ENCODE measurements at places on chromosomes 6 and 20.

GRCh38 chr6:9799582-9799981 lies 615.3 kb downstream of the TFAP2A start:
- no peak for DNase-seq

GRCh38 chr6:3340358-3340802 lies 81.6 kb downstream of the PSMG4 start:
- no peak for DNase-seq

DNA sequence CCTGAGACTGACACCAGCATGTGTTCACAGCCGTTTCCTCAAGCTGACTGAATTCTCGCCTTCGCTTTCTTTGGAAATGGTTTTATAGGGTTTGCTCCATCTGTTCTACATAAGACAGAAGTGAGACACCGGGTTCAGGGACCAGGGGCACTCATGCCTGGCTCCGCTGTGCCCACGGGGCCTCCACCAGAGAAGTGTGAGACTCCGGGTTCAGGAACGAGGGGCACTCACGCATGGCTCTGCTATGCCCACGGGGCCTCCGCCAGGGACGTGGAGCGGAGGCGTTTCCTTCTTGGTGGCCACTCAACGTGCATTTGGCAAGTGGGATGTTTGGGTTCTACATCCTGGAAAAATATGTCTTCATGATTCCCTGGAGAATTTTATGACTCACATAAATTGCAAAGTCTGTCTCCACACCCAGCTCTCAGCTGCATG lies 106.6 kb downstream of the RNASET2 start:
- no peak for DNase-seq

DNA sequence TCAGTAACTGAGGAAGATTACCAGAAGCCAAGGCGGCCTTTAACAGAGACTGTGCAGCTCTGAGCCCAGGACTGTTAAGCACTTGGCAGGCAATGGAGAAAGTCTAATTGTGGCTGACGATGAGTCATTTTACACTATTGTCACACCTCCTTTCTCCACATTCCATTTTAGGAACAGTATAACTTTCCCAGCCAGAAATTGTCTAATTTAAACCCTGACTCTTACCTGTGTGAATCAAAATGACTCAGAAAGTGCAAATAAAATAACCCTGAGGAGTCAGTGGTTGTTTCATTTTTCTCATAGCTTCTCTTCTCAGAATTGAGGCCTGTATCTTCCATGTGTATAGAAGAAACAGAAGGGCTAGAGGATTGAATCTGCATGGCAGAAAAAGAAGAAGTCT lies 40.0 kb upstream of the OPN5 start:
- DNase-seq, result no peak

GRCh38 chr6:110296241-110297025 lies 61.7 kb downstream of the METTL24 start:
- DNase-seq, result no peak

GRCh38 chr6:106309766-106310373 lies 15.7 kb downstream of the ATG5 start:
- DNase-seq, result no peak

DNA sequence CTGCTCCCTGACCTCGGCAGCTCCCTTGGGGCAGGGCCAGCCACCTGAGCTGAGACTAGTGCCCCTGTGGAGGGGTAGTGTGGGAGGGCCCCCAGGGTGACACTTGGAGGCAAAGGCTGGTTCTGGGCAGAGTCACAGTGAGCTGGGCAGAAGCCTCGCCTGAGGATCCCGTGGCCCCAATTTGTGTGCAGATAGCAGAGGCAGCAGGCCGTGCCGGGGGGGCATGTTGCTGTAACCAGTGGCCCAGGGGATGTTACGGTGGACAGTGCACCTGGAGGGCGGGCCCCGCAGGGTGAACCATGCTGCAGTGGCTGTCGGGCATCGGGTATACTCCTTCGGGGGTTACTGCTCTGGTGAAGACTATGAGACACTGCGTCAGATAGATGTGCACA lies 2.9 kb downstream of the KLHDC3 start:
- DNase-seq, result no peak

- no peak for DNase-seq
Measured at GRCh38 chr6:8006208-8006607, 58.0 kb downstream of the BLOC1S5 start.

DNA sequence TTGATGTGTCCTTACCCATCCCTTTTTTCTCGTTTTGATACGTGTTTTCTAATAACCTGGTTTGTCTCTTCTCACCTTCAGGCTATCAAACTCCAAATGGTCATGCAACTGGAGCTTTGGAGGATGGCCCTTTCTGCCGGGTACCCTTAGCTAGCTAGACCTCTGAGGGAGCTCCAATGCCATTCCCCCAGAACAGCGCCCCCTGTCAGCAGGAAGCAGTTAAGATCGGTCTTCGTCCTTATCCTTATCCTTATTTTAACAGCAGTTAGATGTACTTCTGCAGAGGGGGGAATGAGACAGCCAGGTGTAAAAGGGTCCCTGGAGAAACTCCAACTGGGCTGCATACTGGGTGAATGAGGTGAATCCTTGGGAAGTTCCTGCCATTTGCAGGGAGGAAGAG lies 37.2 kb downstream of the SEL1L2 start:
- no peak for DNase-seq

DNA sequence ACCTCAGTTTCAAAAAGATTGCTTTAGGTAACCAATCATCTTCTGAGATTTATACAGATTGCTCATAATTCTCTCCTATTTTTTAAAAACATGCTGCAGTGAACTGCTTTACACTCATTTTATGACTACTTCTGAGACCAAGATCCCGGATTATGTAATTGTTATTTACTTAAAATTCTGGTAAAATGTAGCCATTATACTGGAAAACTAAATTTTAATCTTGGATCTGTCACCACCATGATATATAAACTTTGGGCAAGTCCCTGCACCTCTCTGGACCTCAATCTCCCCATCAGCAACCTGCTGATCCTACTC lies 477 bp upstream of the PROCR start:
- DNase-seq, result no peak

DNA sequence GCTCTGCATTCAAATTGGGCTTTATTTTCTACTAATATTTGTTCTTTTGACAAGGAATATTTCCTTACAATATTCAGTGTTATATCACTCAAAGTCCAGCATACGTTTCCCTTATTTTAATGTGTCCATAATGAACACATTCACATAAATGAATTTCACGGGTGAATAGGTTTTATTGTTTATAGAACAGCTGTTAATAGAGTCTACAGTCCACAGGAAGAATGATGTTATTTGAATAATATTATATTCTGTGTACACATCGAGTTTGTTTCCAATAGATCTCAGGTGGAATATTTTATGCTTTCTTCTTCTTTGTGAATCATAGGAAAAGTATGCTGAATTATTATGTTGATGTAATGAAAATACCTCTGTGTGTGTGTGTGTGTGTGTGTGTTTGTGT lies 582.4 kb downstream of the CDH26 start:
- DNase-seq, result no peak

DNA sequence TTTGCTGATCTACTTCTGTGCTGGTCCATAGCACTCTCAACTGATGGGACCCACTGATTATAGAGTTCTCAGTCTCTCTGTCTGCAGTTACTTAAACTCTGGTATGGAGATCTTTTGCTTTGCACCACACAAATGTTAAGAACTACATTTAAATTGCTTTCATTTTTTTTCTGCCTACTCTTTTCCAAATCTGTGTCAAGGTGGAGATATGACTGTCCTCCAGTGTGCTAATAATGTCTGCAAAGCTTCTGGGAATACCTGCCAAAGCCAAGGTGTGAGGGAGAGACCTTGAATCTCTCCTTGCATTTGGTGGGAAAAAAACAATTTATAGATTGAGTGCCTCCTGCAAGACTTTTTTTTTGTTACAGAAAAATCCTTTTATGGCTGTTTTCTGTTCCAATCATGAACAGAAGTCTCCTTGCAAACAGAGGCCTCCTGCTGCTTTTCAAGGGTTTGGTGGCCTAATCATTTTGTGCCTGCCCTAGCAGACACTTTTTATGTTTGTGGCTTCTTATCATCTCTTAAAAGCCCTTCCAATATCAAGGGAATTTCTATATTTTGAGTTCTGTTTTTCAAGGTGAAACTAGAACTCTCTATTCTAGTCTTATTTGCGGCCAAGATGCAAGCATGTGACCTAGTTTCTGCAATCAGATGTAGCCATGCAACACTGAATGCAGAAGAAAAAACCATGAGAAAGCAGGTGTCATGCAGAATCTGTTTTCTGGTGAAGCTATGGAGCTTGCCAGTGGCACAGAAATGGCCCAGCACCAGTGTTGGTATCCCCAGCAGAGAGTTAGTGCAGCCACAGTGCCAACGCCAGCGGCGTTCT lies 23.2 kb upstream of the AKIRIN2 start:
- no peak for DNase-seq

- DNase-seq, result no peak
Measured at GRCh38 chr6:105907991-105908390, 178.1 kb upstream of the PRDM1 start.

DNA sequence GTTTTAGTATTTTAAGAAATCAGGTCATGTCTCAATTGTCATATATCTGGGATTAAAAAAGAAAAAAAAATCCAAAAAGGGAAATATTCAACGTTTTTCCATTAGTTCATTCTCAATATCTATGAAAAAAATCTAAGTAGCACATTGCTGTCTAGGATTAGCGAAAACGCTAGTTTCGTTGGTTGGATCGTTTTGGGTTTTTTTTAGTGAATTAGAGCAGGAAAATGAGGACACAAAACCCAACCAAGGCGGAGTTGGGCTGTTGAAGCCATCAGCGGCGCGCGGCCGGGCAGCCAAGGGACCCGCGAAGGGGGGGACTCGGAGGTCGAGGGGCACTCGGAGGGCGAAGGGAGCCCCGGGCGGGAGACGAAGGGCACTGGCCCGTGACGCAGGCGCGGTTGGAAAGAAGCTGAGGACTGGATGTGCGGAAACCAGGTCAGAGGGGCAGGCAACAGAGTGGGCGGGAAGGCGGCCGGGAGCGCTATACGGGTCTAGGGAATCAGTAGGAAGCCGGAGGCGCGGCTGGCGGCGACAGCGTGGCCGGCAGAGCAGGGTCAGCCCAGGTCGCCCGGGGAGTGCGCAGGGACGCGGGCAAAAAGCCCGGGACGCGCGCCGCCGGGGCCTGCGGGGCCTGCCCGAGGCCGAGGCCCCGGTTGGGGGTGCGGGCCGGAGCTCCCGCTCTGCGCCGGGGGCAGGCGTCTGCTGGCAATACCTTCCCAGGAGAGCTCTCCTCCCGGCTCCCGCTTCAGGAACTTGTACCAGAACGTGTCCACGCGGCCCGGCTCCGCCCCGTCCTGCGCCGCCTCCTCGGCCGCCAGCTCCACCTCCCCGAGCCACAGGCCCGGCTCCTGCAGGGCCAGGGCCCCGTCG lies 599 bp downstream of the EPM2A start:
- DNase-seq, result no peak

- no peak for DNase-seq
Measured at GRCh38 chr6:30683183-30683979, 3.1 kb downstream of the PPP1R18 start.

DNA sequence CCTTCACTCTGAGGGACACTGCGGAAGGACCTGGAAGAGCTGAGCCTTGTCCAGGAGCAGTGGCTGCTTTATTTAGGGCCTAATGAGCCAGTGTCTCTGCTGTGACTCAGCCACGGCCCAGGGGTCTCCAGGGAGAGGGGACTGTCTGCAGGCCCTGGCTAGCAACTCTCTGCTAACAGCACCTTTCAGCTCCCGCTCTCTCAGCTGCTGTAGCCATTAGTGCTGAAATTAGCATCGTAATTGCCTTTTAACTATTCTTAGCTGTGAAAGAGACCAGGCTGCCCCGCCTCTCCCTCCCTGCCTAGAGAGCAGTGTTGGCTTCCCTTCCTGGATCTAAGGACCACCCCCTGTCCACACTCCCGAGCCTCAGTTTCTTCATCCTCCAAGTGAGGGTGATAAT lies 53.1 kb upstream of the SLC32A1 start:
- DNase-seq, result no peak

DNA sequence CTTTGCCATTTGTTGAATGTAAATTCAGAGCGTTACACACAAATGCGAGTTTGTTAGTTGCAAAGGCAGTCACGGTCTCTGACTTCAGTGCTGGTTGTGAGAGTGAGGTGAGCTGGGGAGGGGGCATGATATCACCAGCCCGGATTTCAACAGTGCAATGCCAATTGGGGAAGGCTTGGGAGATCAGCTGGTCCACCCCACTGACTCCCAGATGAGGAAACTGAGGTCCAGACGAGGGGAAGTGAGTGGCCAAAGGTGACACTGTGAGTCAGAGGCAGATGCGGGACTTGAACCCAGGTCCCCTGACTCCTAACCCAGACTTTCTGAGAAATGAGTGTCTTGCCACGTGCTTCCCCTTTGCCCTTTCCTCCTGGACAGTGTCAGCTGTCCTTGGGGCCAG lies 62.1 kb downstream of the CEBPB start:
- DNase-seq, result no peak
